Left ventricle myocardium superior (tissue), 1 donor: ENCODE measurements at places on chromosomes 2 and 18. TPM values are rescaled to one million over a fixed set of nuclear protein-coding genes. Genes with fewer than 3 reads are reported as not detected.

DNA sequence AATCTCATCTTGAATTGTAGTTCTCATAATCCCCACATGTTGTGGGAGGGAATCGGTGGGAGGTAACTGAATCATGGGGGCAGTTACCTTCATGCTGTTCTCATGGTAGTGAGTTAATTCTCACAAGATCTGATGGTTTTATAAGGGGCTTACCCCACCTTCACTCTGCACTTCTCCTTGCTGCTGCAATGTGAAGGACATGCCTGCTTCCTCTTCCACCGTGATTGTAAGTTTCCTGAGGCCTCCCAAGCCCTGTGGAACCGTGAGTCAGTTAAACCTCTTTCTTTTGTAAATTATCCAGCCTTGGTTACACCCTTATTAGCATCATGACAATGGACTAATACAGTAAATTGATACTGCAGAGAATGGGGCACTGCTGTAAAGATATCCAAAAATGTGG lies 57.9 kb downstream of the SCN7A start:
- DNase-seq, result no peak

- DNase-seq, result no peak
Observed at GRCh38 chr2:173966274-173967098, 1.3 kb upstream of the SP3 start.

- DNase-seq, result no peak
Observed at GRCh38 chr2:15180379-15180778, 380.8 kb downstream of the NBAS start.

DNA sequence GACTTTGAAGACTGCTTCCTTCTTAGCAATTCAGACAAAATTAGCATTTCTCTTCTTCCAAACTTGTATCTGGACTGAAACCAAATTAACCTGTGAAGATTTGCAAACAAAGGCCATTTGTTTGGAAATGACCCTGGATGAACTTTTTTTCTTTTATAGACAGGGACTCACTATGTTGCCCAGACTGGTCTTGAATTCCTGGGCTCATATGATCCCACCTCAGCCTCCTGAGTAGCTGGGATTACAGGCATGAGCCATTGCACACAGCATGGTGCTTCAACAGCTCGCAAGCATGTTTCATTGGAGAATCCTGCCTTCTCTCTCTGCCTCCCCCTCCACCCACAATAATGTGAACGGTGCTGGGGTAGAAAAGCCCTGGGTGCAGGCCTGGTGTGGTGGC lies 170.2 kb downstream of the ARL4C start:
- no peak for DNase-seq

ARHGEF33 gene
- total RNA-seq, result 0.10 TPM

PROKR1 gene
- total RNA-seq, result not detected

GRCh38 chr2:95034221-95034620 lies 8.7 kb downstream of the MAL start:
- DNase-seq, result no peak
